ENCODE measurements at places on chromosomes 6 and 20.

- DNase-seq, result no peak
These were observed 47.4 kb downstream of the SLC23A2 start for GRCh38 chr20:4953881-4954280.

DNA sequence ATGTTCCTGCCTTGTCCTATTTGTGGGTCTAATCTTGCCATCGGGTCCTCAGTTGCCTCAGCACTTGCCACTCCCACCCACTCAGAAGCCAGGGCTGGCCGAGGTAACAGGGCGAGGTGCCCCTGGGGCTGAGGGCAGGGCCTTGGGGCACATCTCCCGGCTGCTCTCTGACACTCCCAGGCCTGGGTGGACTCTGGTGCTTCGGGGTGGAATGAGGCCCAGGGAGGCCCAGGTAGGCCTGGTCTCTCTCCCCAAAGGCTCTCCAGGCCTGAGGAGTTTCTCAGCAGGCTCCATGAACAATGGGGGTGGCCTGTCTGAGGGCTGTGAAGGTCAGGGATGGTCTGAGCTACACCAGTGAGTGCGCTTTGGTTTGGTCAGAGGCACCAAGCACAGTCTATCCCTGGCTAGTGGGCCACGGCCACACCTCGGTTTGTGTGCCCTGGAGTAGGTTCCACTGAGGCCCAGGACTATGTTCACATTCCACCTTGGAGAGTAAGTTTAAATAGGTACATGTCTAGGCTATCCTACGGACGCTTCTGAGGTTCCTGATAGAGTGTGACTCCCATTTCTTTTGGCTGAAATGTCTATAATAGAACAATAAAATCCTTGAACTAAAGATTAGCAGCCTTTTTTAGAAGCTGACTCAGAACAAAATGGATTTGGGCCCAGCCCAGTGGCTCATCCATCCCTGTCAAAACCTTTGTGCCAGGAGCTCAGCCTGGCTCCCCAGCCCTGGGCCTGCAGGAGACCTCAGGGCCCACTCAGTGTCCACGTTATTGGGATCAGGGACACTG, 78.8 kb downstream of the SLC24A3 start:
- DNase-seq, result no peak

- no peak for DNase-seq
These were observed 370.5 kb upstream of the RSPO3 start for GRCh38 chr6:126747728-126748540.

GRCh38 chr6:159304641-159305040, 135.4 kb downstream of the FNDC1 start:
- no peak for DNase-seq

DNA sequence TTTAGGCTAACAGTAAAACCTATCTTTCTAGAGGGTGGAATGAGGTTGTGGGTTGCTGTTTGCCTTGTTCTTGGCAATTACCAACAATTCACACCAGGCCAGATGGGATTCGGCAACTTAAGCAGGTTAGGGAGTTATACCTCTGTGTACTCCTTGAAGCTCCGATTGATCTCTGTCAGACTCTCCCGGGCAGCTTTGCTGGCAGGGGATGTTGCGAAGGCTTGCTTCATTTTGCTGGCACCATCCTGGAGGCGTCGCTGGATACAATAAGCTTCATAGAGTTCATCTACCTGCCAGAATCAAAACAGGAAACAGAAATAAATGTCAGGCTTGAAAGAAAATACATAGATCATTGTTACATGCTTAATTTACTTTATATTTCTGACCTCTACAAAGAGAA, 66.4 kb upstream of the ARMH2 start:
- no peak for DNase-seq

DNA sequence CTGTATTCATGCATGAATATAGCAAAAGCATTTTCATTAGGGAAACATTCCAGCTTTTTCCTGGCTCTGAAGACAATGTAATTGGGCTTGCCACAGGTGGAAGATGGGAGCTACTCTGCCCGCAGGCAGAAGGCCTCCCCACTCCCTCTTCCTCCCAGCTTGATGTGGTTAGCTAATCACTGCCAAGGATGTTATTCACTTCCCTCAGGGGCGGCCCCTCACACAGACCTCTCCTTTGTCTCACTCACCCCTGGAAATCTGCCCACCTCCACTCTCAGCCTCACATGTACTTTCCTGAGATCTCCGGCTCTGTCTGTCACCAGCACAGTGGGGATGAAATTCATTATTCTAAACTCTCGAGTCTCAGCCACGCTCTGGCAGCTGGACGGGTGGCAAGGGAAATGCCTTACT, 100.7 kb downstream of the ANKRD60 start:
- DNase-seq, result no peak
